ENCODE measurements at places on chromosomes 4 and X.

GRCh38 chrX:149205937-149206336 lies 299.2 kb downstream of the IDS start:
- DNase-seq = no peak

- DNase-seq = no peak
Observed at GRCh38 chrX:7201496-7201895, 53.5 kb upstream of the PUDP start.

DNA sequence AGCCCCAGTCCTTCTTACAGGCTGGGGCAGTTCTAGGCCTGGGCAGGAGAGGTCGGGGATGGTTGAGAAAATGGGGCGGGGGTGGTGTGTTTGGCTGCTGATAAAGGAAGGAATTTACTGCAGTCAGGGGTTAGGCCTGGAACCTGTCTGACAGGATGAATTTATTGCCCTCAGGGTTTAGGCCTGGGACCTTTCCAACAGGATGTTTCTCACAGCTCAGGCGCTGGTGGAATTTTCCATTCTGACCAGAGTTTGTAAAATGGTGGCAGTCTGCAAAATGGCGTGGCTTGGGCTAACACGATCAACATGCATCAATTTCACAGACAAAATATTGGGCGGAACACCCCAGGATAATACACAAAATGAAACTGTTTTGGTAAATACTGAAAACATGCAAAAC lies 83.5 kb upstream of the SPIN4 start:
- DNase-seq = no peak

- DNase-seq = no peak
Observed at GRCh38 chrX:147741776-147742175, 169.9 kb upstream of the FMR1 start.

DNA sequence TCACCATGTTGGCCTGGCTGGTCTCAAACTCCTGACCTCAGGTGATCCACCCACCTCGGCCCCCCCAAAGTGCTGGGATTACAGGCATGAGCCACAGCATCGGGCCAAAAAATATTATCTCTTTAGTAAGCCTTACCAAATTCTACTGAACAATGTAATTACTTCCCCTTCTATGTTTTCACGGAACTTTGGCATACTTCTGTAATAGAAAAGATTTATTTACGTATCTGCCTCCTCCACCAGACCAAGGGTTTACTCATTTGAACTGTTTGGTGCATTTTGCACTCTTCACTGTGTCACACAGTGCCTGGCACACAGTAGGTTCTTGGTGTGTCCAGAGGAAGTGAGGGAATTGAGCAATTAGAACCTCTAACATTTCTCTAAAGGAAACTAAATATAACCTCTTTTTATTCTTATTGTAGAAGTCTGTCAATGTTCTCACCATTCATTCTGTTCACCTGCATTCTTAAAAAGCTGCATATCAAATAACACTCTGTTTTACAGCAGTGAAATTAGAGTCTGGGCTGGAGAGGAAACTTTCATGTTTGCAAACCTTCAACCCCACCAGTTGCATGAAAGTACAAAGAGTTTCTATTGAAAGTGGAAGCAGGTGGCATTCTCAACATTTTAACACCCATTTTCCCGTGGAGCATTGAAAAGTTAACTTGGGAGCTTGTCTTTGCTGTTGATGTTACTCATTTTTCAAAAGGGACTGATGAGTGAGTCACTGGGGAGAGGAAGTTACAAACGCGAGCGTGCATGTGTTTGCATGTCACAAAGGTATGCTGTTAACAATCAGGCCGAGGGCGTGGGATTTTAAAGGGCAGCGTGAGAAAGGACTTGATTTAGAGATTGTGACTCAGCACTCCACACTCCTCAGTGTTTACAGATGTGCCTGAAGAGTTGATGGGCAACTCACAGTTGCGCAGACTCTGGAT lies 314.1 kb downstream of the STK32B start:
- no peak for DNase-seq

All from activated gamma-delta T cell treated with anti-CD3 and anti-CD28 coated beads, Interleukin-2, amount 50 U/mL, for 16 hours (primary cell).